GM04504 (cell line): ENCODE measurements at places on chromosomes 7 and 10.

DNA sequence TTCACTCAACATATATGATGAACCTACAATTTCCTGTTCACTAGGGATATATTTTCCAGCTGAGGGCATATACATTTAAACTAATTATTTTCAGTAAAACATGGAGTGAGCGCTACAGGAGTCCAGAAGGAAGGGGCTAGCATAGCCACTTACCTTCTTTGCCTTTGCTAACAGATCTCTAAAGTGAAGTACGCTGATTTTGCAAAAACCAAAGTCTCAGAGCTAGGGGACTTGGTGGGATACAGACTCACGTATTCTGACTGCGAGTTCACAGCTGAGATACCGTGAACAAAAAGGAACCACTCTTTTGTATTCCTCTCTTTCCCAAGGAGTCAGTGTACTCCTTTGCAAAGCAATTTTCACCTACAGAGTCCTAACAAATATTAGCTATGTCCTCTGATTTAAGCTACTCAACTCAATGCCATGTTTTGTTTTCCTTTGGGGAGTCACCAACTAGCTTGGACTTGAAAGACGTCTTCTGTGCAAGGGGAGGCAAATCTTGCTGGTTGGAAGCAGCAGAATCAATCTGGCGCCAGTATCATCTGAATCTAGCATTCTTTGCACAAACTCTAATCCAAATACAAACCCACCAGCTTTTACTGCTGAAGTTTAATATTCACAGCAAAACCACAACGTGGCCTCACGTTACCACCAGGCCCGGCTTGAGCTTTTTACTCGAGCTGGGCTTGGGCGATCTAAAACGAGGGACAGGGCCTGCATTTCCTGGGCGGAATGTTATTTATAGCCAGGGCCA lies 657 bp downstream of the CDNF start:
- DNase-seq: no peak

DNA sequence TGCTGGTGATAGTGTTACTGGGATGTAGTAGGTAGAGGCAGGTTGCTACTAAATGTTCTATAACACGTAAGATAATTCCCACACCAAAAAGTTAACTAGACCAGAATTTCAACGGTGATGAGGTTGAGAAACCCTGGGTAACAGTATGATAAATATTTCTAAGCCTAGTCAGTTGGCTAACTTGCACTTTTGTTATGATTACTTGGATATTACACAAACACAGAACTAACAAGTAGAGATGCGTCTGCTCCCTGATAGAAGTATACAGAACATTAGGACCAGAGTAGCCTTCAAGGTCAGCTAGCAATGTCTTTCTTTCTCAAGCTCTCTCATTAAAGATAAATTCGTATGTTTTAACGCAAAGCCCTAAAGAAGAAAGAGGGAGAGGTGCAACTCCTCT lies 86.2 kb upstream of the FZD8 start:
- no peak for DNase-seq

DNA sequence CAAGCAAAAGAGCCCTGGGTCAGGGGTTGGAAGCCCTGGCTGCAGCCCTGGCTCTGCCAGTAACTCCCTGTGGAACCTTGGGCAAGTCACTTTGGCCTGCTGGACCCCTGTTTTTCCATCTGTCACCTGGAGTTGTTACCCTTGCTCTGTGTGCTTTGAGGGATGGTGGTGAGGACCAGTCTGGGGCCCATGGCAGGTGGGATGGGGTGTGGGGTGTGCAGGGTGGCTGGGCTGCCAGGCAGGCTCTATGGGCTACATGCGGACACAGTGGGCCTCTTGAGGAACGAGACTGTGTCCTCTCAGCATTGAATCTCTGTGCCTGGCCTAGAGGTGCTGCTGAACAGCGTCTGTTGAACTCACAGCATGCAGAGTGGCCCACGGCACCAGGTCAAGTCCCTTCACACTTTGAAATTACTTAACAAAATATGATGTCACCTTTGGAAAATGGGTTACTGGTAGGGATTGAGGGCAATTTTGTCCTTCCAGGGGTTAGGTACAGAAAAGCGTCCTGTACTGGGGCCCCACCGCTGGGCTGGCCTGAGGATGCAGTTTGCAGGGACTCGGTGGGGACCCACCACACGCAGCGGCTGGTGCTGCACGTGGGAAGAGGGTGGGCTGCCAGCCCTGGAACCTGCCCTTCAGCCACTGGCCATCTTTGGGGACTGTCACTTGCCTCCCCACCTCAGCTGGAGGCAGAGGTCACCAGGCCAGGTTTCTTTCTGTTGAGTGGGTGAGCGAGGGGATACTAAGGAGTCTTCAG lies 45.3 kb downstream of the PRF1 start:
- DNase-seq: no peak

DNA sequence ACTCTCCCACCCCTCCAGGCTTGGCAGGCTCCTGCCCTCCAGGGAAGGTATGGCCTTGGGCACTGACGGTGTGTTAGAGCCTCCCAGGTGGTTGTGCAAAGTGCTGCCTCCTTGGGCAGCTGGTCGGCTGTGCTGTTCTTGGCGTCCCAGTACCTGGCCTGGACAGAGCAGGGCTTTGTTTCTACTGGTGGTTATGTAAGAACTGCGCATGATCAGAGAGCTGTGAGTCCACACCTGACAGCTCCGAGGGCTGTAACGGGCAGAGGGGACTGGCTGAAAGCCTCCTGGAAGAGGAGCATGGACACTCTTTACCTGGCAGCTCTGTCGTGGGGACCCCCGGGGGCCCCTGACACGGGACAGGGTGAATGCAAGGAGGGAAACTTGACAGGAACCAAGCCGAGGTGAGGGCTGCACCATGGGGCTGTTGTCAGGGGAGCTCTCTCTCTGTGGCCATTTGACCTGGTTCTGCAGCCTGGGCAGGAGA lies 3.1 kb upstream of the SFRP5 start:
- DNase-seq: no peak

- no peak for DNase-seq
These were observed 82.8 kb downstream of the GATA3 start for GRCh38 chr10:8137272-8137681.

GRCh38 chr7:81665236-81665635 lies 104.6 kb downstream of the HGF start:
- no peak for DNase-seq

GRCh38 chr7:81743665-81744064 lies 26.2 kb downstream of the HGF start:
- no peak for DNase-seq

DNA sequence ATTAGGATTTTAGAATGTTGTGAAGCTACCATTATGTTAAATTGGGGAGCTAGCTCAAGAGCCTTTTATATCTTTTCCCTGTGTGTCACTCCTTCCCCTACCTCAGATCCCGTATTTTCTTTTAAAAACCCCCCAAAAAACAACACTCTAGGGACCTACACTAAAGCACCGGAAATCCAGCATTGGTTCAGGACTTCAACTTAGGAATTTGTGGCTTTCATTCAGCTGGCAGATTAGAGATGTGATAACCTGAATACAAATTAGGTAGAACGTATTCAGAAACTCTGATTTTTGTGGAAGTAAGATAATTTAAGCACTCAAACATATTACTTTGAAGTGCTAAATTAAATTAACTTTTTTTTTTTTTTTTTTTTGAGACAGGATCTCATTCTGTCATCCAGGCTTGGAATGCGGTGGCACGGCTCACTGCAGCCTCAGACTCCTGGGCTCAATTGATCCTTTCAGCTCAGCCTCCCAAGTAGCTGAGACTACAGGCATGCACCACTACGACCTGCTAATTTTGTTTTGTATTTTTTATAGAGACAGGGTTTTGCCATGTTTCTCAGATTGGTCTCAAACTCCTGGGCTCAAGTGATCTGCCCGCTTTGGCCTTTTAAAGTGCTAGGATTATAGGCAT lies 6.8 kb downstream of the TBC1D12 start:
- no peak for DNase-seq

DNA sequence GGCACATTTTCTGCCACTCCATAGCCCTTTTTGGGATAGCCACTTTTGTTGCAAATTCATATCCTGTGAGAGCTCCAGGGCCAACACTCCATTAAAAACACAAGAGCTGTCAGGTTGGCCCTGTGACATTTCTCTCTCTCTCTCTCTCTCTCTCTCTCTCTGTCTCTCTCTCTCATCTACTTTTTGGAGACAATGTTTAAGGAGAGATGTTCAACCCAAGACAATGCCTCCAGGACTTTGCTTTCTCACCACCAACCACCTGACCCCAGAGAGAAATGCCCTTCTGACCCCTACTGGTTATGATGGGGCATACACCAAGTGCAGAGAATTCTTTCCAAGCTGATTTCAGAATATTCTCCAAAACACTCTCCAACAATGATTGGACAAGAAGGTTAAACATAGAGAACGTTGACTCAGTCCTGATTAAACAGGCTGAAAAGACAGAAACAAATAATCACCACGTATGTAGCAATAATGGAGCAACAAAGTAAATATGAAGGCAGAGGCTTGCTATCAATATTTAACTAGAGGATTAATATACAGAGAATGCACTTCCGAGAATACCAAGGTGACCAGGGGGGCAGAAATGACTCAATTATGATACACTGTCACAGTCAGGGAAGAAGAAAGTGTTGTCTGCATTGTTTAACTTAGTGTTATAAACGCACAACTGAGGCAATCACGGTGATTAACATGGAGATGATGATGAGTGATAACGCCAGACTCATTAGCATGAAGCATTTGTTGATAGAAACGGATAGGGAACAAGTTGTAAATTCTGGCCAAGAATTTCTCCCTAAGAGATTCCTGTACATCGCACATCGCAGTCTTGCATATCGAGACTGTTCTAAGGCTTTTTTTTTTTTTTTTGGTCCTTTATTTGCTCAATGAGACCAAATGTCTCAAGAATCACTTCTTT lies 178.5 kb downstream of the NRP1 start:
- peak; percentile 54 for DNase-seq

GRCh38 chr7:69827140-69827539 lies 228.9 kb downstream of the AUTS2 start:
- DNase-seq: no peak

DNA sequence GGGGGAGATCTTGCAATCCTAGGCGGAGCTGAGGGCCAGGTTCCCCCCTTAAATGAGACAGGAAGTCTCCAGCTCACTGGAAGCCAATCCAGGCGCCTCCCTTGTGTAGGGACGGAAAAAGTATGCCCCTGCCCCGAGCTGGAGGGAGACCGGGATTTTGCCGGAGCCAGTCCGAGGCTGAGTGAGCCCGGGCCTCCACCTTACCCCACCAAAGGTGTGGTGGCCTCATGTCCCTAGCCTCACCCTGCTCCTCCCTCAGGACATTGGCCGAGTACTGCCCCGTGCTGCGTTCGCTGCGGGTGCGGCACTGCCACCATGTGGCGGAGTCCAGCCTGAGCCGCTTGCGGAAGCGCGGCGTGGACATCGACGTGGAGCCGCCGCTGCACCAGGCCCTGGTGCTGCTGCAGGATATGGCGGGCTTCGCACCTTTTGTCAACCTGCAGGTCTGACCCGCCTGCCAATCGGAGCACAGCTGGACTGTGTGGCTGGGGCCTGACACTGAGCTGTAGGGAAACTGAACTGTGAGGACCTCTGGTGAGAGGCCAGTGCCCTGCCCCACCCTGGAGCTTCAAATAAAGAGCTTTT lies 2.0 kb downstream of the FBXL15 start:
- peak; percentile 46 for DNase-seq

DNA sequence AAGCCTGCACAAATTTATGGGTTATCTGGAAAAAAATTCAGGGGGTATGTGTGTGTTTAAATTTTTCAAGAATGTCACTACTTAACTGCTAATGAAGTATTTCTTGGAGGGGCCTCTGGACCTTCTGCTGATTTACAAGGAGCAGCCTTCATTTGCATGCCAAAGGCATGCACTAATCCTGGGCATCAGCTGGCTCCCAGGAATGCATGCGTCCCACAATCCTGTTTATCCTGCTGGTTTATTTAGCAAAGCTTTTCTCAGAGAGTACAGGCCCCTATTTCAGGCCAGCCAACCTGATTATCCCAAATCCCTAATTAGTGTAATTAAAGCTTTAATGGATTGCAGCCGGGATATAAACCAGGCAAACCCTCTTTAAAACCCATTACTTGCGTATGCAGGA lies 170.4 kb downstream of the TAX1BP1 start:
- DNase-seq: no peak

DNA sequence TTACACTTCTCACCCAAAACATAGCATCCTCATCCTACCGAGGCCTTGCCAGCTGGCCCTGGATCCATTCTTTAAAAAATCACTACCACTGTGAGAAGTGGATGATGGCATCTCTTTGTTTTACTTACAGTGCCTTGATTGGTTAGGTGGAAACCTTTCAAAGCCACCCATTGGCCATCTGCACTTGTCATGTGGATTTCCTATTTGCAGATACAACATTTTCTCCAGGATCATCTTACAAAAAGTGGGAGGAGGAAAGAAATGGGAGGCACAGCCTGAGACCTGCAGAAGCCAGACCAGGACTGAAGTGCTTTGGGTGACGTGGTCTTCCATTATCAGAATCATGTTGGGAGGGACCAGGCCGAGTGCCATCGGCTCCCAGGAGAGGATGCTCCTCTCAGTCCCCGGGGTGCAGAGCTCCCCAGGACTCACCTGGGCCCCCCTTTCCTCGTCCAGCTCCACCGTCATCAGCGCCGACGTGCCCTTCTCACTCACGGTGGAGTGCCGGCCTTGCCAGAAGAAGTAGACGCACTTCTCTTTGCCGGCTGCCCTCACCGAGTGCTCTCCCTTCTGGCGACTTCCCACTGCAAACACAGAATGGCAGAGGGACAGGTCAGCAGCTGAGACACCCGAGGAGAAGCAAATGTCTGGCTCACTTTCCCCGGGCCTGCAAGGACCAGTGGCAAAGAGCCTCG lies 161.2 kb downstream of the SVIL start:
- no peak for DNase-seq

DNA sequence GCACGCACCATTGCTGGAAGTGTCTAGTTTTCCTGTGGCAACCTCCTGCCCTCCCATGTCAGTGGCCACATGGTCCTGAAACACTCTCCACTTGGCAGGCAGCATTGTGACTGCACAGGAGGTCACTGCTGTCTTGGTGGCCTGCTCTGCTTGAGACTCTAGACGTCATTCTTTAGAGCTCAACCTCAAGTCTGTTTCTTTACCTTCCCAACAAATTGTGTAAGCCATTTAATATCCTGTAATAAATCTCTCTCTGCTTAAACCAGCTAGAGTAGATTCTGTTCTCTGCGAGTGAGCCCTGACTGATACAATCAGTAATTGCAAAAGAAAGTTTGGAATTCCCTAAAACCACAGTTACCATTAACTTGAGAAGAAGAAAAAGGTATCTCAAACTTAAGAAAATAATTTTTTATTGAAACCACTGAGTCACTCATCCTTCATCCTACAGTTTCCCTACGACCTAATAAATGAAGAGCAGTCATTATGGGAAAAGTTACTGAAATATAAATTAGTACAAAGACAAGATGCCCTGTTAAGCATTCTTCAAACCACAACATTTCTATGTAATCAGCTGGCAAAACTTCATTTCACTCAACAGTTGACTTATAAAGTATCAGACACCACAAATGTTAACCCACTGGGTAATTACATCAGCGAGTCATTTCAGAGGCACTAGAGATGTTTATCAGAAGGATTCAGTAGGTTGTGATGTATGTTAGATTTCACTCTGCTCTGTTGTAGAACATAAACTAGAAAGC lies 18.0 kb downstream of the SLC25A13 start:
- DNase-seq: peak; percentile 66
